ENCODE measurements at places on chromosomes 6 and 20. TPM values are rescaled to one million over a fixed set of nuclear protein-coding genes. Genes with fewer than 3 reads are reported as not detected.

DNA sequence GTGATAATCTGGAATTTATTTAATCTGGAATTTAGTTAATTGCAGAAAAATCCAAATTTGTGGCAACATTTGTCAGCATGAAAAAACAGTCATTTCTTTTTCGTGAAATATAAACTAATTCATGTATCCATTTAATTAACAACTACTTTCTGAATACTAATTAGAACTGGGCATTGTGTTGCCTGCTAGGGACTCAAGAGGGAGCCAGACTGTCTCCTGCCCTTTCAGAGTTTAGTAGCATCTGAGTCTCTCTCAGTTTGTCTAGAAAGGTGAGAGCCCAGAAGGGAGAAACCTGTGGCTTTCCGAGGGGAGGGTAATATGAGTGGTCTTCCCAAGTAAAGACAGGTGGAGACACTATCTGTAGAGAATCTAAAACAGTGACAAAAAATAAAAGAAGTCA is 210.9 kb upstream of the HDDC2 start:
- no peak for DNase-seq

DNA sequence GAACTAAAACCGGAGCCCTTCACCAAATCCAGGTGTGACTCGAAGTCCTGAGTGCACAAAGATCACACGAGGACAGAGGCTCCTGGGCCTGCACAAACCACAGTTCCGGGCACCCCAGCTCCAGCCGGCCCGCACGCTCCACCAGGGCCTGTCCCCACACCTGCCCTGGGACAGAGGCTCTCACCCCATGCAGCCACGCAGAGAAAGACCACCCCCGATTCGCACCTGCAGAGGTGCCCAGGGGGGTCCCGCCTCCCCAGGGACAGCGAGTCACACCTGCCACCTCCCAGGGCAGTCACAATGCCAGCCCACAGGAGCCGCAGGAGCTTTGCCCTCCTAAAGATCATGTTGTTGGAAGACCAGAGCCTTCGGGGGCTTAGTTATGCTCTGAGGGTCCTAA is 25.4 kb upstream of the MRGBP start:
- DNase-seq, result no peak

- no peak for DNase-seq
These were observed 67.2 kb upstream of the TBC1D7 start for GRCh38 chr6:13395272-13396237.

DNA sequence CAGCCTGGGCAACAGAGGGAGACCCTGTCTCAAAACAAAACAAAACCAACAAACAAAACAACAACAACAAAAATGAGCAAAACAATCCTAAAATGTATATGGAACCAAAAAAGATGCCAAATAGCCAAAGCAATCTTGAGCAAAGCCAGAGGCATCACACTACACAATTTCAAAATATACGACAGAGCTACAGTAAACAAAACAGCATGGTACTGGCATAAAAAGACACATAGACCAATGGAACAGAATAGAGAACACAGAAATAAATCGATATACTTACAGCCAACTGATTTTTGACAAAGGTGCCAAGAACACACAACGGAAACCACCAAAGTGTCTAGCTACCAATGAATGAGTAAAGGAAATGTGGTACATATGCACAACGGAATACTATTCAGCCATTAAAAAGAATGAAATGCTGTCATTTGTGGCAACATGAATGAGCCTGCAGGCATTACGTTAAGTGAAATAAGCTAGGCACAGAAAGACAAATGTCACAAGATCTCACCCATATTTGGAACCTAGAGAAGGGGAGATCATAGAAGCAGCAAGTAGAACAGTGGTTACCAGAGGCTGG is 16.4 kb downstream of the PXDC1 start:
- DNase-seq, result no peak

GRCh38 chr6:110404607-110405006 is 10.8 kb downstream of the DDO start:
- DNase-seq, result no peak

GRCh38 chr6:30311671-30312070 is 15.1 kb upstream of the TRIM39 start:
- no peak for DNase-seq

The KCNQ5 gene
- 13.7 TPM for total RNA-seq

DNA sequence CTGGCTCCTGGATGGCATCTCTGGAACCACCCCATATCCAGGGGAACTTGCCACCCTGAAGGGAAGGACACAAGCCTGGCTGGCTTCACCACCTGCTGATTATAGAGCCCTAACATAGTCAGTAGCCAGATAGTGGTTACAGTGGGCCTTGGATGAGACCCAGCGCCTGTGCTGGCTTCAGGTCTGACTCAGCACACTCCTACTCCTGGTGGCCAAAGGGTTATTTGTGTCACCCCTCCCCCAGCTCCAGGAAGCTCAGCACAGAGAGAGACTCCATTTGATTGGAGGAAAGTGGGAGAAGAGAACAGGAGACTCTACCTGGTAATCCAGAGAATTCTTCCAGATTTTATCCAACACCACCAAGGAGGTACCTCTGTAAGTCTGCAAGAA is 12.8 kb downstream of the SNX14 start:
- no peak for DNase-seq

Data from activated CD4-positive, alpha-beta T cell treated with anti-CD3 and anti-CD28 coated beads, Interleukin-2, amount 10 ng/mL, durations not matched to agents 24 days and 14 days (primary cell).